ENCODE measurements at places on chromosomes 6 and 20. TPM values are rescaled to one million over a fixed set of nuclear protein-coding genes. Genes with fewer than 3 reads are reported as not detected.

The PRSS16 gene
- total RNA-seq: not detected

The TSHZ2 gene
- total RNA-seq: 6.9 TPM

The FOXA2 gene
- total RNA-seq: not detected

The MTHFD1L gene
- total RNA-seq: 18.2 TPM

The NHSL1 gene
- total RNA-seq: 35.4 TPM

The EYA4 gene
- total RNA-seq: 38.2 TPM

- no peak for DNase-seq
Observed at GRCh38 chr6:81126150-81126549, 626.3 kb downstream of the TENT5A start.

- DNase-seq: no peak
Observed at GRCh38 chr20:59182401-59183044, 18.9 kb downstream of the ZNF831 start.

GRCh38 chr6:116313101-116313776, 33.5 kb upstream of the TSPYL1 start:
- no peak for DNase-seq

- no peak for DNase-seq
Observed at GRCh38 chr6:63759605-63760105, 124.1 kb downstream of the PHF3 start.

DNA sequence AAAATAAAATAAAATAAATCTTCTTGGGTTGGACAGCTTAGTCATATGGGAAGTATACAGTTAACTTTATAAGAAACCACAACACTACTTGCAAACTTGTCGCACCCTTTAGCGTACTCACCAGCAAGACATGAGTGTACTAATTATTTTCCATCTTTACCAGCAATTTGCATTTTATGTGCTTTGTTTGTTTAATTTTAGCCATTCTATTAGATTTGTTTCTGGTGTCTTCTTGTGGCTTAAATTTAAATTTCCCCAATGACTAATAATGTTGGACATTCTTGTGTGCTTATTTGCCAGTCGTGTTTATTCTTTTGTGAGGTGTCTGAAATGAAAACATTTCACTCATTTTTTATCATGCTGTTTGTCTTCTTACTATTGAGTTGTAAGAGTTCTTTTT, 1172.2 kb upstream of the CITED2 start:
- DNase-seq: no peak

DNA sequence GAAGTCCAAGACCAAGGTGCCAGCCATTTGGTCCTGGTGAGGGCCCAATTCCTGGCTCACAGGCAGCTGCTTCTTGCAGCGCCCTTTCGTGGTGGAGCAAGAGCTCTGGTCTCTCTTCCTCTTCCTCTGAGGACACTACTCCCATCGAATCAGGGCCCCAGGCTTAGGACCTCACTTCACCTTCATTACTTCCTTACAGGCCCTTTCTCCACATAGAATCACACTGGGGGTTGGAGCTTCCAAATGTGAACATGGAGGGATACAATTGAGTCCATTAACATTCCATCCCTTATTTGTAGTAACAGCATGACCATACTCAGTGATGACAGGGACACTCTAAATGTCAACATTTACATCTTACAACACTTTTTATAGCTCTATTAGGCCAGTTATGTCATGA, 2.3 kb downstream of the RAMACL start:
- DNase-seq: no peak

GRCh38 chr6:137536104-137536773, 42.0 kb upstream of the OLIG3 start:
- DNase-seq: no peak
